ENCODE measurements at places on chromosomes 4 and X. TPM values are rescaled to one million over a fixed set of nuclear protein-coding genes. Genes with fewer than 3 reads are reported as not detected.

- no peak for DNase-seq
Measured at GRCh38 chrX:19604375-19604774, 89.1 kb upstream of the MAP3K15 start.

DNA sequence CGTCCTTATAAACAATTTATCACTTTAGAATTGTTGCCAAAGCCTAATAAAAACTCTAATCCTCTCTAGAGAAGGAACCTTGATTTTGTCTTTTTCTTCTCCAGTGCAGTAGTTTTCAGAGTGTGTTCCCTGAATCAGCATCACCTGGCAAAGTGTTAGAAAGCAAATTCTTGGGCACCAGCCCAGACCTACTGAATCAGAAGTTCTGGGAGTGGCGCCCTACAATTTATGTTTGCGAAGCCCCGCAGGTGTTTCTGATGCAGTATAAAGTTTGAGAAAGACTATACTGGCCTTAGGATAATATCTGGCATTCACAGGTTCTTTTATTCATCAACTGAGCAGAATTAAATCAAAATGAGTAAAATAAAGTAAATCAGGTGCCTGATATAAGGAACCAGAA, 645.8 kb upstream of the ATOH1 start:
- DNase-seq = no peak

DNA sequence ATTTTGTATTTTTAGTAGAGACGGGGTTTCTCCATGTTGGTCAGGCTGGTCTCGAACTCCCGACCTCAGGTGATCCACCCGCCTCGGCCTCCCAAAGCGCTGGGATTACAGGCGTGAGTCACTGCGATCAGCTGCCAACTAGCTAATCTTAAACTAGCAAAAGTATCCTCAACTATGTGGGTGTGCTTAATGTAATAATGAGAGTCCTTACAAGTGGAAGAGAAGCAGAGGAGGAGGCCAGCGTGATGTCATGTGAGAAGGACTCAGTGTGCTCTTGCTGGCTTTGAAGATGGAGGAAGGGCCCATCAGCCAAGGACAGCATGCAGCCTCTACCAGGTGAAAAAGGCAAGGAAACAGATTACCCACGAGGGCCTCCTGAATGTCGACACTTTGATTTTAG, 19.6 kb downstream of the SCD5 start:
- DNase-seq = no peak

DNA sequence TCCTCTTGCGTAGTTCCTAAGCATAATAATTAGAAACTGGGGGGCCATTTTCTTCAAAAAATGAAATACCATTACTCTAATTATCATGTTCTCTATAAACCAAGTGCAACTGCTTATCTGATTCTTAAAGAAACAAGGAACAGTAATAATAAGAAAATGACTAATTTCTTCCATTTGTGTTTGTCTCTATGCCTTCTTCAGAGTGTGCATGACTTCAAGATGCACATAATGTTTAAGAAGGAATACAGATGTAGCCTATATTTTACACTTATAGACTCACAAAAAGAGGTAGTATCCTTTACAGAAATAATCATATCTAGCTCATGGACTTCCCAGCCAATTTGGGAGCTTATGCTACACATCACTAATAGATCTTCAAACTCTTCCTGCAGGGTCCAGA, 131.7 kb downstream of the CHRNA9 start:
- no peak for DNase-seq

- DNase-seq = no peak
Measured at GRCh38 chr4:119238068-119238722, 25.7 kb downstream of the USP53 start.

- no peak for DNase-seq
Measured at GRCh38 chrX:111854556-111855490, 21.2 kb upstream of the TRPC5OS start.

- DNase-seq = no peak
Measured at GRCh38 chr4:152870606-152871005, 65.5 kb upstream of the FHDC1 start.

DNA sequence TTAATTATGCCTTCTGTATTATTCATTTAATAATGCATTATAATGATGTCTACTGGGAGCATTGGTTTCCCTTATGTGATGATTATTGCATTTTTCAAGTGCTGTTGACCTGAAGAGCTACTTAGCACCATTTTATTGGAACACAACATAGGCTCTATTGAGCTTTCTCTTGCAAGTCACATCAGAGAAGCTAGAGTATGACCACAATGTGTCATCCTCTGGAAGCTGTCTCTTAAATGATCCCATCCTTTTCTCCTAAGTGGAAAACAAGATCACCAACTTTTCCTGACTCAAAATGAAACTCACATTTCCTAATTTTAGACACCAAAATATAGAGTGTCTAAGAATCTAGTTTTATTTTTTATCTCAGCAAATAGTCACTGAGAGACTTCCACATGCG, 1451.9 kb downstream of the PCDH7 start:
- DNase-seq = no peak

- DNase-seq = no peak
Measured at GRCh38 chrX:111411983-111412382, at the start of gene DCX. Gene DCX (minus strand): TSS chrX:111412192. CDS start chrX:111410398, 1,794 bp downstream.

DNA sequence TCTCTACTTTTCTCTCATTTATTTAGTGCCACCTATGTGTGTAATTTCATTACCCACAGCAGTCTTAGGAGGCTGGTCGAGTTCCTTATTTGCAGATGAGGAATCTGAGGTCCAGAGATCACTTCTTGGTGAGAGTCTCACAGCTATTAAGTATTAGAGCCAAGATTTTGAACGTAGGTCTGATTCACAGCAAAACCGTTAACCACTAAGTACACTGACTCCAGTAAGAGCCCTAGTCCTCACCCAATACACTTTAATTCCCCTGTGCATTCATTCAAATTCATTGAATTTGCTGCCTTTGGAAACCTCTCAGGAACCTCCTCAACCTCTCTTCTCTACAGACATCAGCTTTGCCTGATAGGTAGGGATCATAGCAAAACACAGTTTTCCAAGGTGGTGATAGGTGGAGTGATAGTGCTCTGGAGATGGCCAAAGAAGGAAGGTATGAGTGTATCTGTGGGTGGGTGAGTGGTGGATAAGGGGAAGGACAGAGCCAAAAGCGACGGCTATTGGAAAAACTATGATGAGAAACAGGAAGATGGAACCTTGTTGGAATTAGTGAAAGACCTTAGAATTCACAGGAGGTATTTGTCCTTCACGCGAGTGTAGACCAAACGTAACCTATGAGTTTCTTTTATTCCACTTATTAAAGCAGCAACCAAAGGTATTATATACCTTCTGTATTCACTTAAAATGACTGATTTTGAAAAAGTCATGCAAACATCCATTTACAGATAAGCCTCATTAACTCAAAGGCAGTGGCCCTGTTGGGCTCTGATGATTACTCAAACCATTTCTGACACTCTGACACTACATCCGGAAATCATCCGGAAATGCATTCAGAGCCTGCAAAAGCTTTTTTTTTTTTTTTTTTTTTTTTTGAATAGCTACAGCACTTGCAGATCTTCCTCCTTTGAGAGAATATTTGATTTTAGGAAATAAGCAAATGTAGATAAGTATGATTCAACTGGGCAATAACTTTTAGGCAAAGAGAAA, 6.3 kb downstream of the FMR1 start:
- DNase-seq = no peak

DNA sequence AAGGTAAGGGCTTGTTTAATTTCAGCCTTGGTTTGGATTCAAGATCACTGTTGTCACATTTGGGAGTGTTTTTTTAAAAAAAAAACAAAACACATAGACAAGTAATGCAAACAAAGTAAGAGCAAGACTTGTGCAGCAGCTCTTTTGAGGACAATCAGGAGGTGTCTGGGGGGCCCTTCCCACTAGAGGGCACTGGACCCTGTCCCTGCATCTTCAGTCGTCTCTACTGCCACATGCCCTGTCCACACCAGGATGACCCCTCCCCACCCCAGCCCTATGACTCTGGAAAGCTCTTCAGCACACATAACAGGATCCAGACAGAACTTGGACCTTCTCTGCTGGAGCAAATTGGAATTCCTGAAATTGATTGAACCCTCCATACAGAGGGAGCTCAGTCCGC, 71.0 kb downstream of the USP46 start:
- DNase-seq = peak; percentile 48

DNA sequence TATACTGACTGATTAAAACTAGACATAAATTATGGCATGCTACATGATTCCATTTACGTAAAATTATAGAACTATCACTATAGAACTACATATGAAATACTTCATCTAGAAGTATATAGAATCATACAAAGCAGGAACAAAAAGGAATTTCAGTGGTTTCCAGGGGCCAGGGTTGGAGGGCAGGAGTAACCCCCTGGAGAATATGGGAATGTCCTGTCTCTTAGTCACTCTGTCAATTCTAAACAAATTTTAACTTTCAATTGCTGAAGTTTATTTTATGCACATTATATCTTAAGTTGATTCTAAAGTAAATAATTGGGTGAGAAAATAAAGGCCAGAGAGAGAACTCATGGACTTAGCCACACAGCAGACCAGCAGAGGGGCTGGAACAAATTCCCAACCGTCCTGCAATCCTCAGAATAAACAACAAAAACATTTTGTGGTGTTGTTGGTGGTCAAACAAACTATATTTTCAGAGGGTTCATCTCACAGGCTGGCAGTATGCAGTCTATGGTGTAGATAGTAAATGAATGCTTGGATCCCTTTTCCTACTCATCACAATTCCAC, 476.9 kb upstream of the SLIT2 start:
- DNase-seq = no peak

- no peak for DNase-seq
Measured at GRCh38 chrX:14006540-14006939, 23.2 kb downstream of the GEMIN8 start.

DNA sequence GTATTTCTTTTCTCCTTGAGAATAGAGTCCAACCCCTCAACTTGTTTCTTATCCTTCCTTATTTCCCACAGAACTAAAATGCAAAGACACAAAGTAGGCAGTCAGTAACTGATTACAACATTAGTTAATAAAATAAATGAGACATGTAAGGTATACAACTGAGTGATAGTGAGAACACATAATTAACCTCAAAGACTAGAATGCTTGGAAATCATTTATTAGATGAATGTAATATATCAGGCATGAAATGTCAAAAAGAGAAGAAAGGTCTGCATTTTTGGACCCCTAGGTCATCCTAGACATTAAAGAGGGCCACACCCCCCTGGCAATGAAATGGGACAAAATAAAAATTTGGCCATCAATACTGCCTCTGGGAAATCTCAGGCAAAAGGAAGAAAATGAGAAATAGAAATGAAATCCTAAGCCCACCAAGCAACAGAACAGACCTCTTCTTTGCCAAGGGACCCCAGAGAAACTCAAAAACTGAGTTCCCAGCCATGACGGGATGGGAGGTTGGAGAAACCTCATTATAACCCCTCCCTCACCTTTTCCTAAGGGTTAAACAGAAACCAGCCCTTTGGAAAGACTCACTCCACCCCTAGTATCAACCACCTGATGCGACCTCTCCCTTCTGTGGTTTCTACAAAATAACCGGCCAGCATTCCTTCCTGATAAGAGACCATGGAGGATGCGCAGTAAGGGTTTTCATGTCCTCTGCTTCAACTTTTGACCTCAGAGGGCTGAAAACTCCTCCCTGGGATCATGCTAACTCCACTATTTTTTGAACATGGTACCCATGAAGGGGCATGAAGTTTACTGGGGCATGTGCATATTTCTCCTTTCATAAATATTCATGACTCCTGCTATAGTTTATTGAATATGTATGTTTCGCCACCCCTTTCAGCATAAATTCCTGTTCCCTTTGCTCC, 90.0 kb upstream of the EXOC1L start:
- DNase-seq = no peak

- no peak for DNase-seq
Measured at GRCh38 chrX:136115904-136116297, 31.4 kb upstream of the FHL1 start.

DNA sequence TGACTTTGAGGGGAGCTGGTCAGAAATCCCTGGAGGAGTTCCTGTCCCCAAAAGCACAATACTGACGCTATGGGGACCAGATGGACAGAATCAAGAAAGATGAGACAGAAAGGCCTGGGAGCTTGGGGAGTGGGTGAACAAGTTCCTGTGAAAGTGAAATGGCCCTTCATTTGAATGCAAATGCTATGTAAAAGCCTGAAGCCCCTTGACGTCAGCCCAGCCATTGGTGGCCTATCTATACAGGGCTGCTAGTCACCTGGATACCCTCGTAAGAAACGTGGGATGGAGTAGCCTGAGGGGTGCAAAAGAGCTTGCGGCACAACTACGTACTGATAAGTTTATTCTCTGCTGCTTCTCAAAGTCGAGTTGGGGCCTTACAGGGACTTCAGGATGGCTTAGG, at the start of gene CDX4:
Gene CDX4, plus strand, starts transcription at position 223 of the 400 bp plus-strand sequence. CDS start 201 bp downstream, outside the sequence.
- DNase-seq = no peak

DNA sequence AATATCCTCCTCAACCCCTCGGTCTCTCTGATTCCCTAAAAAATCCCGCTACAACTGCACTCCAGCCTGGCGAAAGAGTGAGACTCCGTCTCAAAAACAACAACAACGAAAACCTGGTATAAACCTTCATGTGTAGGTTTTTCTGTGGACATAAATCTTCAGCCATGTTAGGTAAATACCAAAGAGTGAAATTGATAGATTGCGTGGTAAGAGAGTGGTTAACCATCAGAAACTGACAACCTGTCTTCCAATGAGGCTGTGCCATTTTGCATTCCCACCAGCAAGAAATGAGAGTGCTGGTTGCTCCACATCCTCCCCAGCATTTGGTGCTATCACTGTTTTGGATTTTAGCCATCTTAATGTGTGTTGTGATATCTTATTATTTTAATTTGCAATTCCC, 10.9 kb downstream of the TBC1D19 start:
- DNase-seq = no peak

DNA sequence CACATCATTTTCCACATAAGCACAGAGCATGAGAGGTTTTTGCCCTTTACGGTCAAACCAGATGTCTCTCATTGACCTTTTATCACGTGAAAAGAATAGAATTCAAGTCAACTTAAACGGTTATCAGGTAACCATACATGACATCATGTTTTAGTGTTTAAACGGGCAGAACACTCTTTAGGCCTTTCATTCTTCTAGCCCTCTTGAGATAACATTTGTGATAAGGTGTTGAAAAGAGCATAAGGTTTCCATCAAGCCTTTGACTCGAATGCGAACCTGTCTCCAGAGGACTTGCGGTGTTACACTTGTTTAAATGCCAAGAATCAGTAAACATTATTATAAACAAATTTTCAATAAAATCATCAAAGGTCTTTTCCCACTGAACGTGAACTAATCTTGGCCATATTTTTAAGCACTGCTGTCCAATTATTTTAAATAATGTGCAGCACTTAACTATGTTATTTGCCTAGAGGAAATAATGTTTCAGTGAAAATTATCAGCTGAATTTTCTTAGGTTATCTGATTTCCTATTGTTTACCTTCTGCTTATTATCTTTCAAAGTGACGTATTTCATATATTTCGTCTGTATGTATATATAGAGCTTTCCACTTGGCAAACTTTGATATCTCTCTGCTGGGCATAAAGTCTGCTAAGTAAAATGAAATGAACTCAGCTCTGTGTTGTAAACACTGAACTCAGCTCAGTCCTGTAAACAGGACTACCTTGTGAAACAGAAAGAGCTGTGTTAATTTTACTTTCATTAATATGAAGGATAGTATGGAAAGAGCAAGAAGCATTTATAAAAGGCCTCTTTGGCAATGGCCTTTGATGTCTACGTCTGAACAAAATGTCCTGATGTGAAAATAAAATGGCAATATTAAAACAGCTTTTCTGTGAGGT, 33.3 kb downstream of the TENM3 start:
- no peak for DNase-seq

Gene EMD
- total RNA-seq = 19.5 TPM

Gene COX7B2
- not detected for total RNA-seq

Gene FRMPD4
- total RNA-seq = not detected

Gene PLP2
- total RNA-seq = 11.7 TPM

Gene ZRSR2
- total RNA-seq = 2.6 TPM

Gene MAGEH1
- 7.0 TPM for total RNA-seq

Gene MTNR1A
- not detected for total RNA-seq

Gene UCP1
- not detected for total RNA-seq

Gene GPC3
- 1.1 TPM for total RNA-seq

Gene CENPVL2
- total RNA-seq = not detected

Gene GSX2
- total RNA-seq = not detected

Measured in left lobe of liver (tissue), 2 donors.